T-helper 17 cell (primary cell): ENCODE measurements at places on chromosomes 11 and 22.

- H3K36me3 ChIP-seq: no peaks in the 10 kb centered on the region
- no peaks in the 10 kb centered on the region for H3K27me3 ChIP-seq
- DNase-seq: no peak
- H3K4me3 ChIP-seq: no peak overlapping the region
- peak overlapping the region; percentile 37 for H3K27ac ChIP-seq
These were observed 4.9 kb downstream of the USP18 start for GRCh38 chr22:18154821-18155390.

- H3K4me3 ChIP-seq: no peak overlapping the region
- no peak for DNase-seq
- peaks cover 4% of the 10 kb centered on the region for H3K4me1 ChIP-seq
- peaks cover 57% of the 10 kb centered on the region for H3K27me3 ChIP-seq
- H3K36me3 ChIP-seq: no peaks in the 10 kb centered on the region
These were observed 313.0 kb downstream of the CTTN start for GRCh38 chr11:70711095-70711910.

GRCh38 chr11:11290354-11290753 is 62.7 kb downstream of the CSNK2A3 start:
- no peaks in the 10 kb centered on the region for H3K4me1 ChIP-seq
- peaks cover 4% of the 10 kb centered on the region for H3K36me3 ChIP-seq
- no peak for DNase-seq
- H3K27me3 ChIP-seq: peaks cover 66% of the 10 kb centered on the region
- H3K4me3 ChIP-seq: no peak overlapping the region

DNA sequence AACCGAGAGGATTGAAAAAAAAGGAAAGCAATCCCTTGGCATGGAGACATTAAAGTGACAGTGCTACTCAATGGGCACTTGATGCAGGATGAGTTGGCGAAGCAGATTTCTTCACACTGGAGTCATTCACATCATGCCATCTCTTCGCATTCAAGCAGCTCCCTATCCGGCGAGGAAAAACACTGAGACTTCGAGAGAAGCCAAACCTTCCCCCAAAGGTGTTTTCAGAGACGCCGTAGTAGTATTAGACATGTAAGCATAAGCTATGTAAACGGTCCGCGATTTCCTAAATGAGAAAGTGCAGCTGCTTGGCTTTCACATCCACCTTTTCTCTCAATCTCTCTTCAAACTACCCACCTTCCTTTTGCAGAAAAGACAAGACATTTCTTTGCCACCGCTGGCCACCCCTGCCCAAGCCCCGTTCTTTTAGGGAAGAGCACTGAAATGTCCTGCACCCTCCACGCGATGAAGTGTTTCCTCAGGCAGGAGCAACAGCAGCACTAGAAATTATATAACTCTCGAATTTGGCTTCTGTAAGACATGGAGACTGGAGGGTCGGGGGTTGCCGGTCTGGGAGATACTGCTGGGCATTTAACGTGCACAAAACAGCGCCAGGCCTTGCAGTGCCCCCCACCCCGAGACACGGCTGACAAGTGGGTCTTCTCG is at the start of gene DLG2:
TSS of gene DLG2 (minus strand) at position 13 of the 666 bp plus-strand sequence.
- peaks cover 25% of the 10 kb centered on the region for H3K4me1 ChIP-seq
- peak within 1 kb of the TSS; percentile 99 for H3K27ac ChIP-seq
- DNase-seq: no peak

DNA sequence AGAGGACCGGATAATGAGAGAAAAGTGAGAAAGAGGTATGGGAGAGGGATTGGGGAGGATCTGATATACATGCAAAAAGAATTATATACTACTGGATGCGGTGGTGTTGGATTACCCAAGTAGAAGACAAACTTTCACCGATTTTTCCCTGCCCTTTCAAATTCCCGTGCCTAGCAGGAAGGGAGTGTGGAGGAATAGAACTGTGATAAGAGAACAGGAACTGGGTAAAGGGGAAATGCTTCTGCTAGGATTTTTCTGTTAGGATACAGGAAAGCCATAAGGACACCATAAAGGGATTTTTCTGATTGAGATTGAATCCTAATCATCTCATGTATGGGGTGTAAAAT is 480 bp upstream of the MTMR2 start:
- peak overlapping the region; percentile 99 for H3K4me3 ChIP-seq
- H3K27ac ChIP-seq: peak overlapping the region; percentile 98
- peaks cover 18% of the 10 kb centered on the region for H3K4me1 ChIP-seq
- peaks cover 14% of the 10 kb centered on the region for H3K36me3 ChIP-seq
- no peak for DNase-seq

DNA sequence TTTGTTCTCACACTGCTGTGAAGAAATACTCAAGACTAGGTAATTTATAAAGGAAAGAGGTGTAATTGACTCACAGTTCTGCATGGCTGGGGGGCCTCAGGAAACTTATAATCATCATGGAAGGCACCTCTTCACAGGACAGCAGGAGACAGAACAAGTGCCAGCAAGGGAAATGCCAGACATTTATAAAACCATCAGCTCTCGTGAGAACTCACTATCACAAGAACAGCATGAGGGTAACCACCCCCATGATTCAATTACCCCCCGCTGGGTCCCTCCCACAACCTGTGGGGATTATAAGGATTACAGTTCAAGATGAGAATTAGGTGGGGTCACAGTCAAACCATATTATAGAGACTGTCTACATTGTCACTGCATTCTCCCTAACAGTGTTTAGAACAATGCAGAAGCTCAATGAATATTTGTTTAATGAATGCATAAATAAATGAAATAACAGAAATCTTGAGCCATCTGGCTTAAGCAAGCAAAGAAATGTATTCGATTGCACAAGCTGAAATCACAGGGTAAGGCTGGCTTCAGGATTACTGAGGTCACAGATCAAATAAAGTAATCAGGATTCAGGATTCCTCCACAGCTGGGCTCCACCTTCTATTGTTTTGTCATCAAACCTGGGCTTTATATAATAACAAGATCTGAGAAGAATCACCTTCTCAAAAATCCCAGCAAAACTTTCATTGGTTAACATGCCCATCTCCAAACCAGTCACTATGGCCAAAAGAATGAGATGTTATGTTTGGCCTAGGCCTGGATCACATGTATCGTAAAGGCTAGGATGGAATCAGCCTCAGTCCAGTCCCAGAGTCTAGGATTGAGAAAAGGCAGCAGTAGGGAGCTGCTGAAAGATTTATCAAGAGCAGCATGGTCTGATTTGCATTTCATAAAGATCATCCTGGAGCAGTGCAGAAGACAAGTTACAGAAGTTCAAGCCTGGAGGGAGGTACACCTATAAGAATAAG is 137.8 kb upstream of the UBASH3B start:
- H3K4me3 ChIP-seq: no peak overlapping the region
- H3K36me3 ChIP-seq: no peaks in the 10 kb centered on the region
- no peaks in the 10 kb centered on the region for H3K4me1 ChIP-seq
- peaks cover 22% of the 10 kb centered on the region for H3K27me3 ChIP-seq
- H3K27ac ChIP-seq: no peak overlapping the region

DNA sequence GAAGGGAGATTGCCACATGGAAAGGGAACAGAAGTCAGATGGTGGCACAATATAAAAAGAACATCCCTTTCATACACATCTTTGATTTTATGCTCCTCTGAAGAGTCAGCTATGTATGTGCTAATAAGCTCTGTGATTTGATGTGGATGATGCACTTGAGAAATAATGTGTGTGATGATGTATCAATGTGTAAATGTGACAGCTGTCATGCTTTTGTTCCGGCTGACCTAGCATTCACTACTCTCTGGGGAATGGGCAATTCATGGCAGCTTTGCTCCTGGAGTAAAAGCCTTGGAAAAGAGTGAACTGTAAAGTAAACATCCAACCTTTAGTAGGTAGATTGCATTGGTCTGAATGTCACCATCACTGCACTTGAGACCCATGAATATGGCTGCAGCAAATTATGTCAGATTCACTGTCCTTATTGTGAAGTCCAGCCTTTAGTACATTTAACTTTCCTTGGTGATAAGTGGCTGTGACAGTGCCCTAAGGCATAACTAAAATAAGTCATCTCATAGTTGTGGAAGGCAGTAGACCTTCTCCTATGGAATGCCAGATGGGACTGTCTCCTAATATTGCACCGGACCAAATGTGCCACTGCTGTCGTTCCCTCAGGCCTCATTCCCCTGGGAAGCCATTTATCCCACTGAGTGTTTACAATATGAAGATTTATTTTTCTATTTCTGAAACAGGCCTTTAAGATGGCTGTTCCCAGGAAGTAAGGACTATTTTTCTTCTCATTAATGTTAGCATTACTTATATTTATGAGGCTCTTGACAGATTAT is 178.2 kb upstream of the CCDC90B start:
- H3K4me3 ChIP-seq: no peak overlapping the region
- H3K27me3 ChIP-seq: peaks cover 4% of the 10 kb centered on the region
- H3K27ac ChIP-seq: no peak overlapping the region
- DNase-seq: no peak
- H3K36me3 ChIP-seq: no peaks in the 10 kb centered on the region
- H3K4me1 ChIP-seq: no peaks in the 10 kb centered on the region

- DNase-seq: no peak
- H3K4me3 ChIP-seq: no peak overlapping the region
- H3K36me3 ChIP-seq: peaks cover 8% of the 10 kb centered on the region
- no peaks in the 10 kb centered on the region for H3K27me3 ChIP-seq
- H3K4me1 ChIP-seq: peaks cover 21% of the 10 kb centered on the region
These were observed 87.5 kb downstream of the PRMT3 start for GRCh38 chr11:20474882-20475517.

DNA sequence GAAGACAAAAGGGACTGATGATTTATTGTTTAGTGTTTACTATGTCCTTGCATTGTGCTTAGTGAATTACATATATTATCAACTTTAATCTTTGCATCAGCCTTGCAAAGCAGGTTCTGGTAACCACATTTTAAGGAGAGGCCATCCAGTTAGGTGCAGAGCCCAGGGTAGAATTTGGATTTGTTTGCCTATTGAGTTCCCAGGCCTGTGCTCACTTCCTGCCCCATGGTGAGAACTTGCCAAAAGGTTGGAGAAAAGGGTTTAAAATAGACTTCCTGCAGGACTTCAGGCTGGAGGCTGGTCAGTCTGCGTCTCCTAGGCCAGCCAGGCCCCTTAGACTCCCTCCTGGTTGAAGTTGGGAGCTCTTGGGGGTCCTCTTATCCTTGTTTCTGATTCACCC is 72.1 kb downstream of the ATXN10 start:
- no peak overlapping the region for H3K4me3 ChIP-seq
- DNase-seq: no peak
- H3K27me3 ChIP-seq: no peaks in the 10 kb centered on the region
- H3K27ac ChIP-seq: no peak overlapping the region

GRCh38 chr11:69127081-69127850 is 28.5 kb upstream of the SMIM38 start:
- no peak overlapping the region for H3K4me3 ChIP-seq
- no peaks in the 10 kb centered on the region for H3K27me3 ChIP-seq
- DNase-seq: no peak
- no peaks in the 10 kb centered on the region for H3K36me3 ChIP-seq
- peaks cover 16% of the 10 kb centered on the region for H3K4me1 ChIP-seq

DNA sequence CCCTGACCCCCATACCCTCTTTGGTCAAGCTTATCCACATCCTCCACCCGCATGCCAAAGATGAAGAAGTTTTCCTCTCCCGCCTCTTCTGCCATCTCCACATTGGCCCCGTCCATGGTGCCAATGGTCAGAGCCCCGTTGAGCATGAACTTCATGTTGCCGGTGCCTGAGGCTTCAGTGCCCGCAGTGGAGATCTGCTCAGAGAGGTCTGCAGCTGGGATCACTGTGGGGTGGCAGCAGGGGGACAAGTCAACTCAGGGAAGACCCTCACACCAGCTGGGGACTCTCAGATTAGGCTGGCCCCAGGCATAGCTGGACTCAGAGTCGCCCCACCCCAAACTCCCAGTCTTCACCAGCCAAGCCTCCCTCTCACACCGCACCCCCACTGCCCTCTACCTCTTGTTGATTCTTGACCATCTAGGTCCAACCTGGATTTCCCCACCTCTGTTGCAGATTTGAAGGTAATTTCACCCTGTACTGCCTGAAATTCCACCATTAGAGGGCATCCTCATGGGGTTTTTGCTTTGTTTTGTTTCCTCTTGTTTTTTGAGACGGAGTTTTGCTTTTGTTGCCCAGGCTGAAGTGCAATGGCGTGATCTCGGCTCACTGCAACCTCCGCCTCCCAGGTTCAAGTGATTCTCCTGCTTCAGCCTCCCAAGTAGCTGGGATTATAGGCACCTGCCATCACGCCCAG is 6.6 kb upstream of the RASGRP2 start:
- no peaks in the 10 kb centered on the region for H3K36me3 ChIP-seq
- no peak for DNase-seq
- no peak overlapping the region for H3K4me3 ChIP-seq
- peak overlapping the region; percentile 87 for H3K27ac ChIP-seq
- peaks cover 26% of the 10 kb centered on the region for H3K4me1 ChIP-seq
